Dermis microvascular lymphatic vessel endothelial cell (primary cell): ENCODE measurements at places on chromosomes 5 and 9. TPM values are rescaled to one million over a fixed set of nuclear protein-coding genes. Genes with fewer than 3 reads are reported as not detected.

GRCh38 chr5:6904860-6905259 lies 191.6 kb downstream of the TENT4A start:
- no peak for DNase-seq

- no peak for DNase-seq
Measured at GRCh38 chr5:77483682-77484081, 8.4 kb downstream of the WDR41 start.

DNA sequence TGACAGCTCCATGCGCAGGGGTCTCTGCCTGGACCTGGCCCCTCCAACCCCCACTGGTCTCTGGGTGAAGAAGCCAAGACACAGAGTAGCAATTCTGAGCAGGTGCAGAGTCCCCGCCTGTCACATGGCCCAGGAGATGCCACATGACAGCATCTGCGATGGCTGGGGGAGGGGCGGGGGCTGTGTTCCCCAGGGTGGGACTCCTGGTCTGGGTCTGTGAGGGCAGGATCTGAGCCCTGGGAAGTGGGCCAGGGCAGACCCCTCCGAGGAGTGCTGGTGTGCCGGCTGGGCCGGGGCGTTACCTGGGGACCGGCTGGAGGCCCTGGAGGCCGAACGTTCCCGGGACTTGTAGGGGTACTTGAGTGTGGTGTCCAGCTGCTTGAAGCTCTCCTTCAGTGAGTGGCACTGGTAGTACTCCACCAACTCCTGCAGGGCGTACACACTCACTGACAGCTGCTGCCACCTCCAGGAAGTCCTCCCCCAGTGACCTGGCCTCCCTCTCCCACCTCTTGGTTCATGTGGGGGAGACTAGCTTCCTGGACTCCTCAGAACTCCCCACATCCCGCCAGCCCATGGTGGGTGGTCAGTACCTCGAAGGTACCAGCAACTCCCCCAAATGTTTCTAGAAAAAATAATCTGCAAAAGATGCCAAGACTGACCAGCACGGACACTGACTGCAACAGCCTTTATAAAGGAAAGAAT lies 32.1 kb upstream of the SARDH start:
- no peak for DNase-seq

DNA sequence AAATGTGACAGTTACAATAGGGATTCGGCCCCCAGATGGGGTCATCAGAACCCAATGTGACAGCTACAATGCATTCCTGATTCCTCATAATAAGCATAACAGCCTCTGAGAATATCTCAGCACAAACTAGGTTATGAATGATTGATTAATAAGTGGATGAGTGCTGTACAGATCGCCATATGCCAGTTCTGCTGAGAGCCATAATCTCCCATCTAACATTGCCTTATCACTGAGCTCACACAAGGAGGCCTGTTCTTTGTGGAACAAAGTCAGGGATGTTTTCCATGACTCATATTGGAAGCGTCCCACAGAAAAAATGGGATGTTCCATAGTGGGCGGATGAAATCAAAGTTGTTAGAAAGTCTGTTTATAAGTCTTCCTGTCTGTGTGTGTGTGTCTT lies 89.6 kb downstream of the KIF4B start:
- no peak for DNase-seq

The FOXD4 gene
- total RNA-seq: 0.13 TPM in 2 replicates
